ENCODE measurements at places on chromosomes 12 and 14. TPM values are rescaled to one million over a fixed set of nuclear protein-coding genes. Genes with fewer than 3 reads are reported as not detected.

The CARMIL3 gene
- not detected for total RNA-seq

The NRXN3 gene
- not detected for total RNA-seq

The SLC10A1 gene
- total RNA-seq: not detected

The ADGRD1 gene
- total RNA-seq: 0.26 TPM

The RNU4-1 gene
- under 0.01 TPM for total RNA-seq

The IL22 gene
- not detected for total RNA-seq

The SAMD15 gene
- 0.33 TPM for total RNA-seq

The C3AR1 gene
- 0.11 TPM for total RNA-seq

The ACTR6 gene
- 10.5 TPM for total RNA-seq

The ENO2 gene
- 1.1 TPM for total RNA-seq

The AMN gene
- not detected for total RNA-seq

The OR4E2 gene
- total RNA-seq: not detected

The CSRNP2 gene
- 14.4 TPM for total RNA-seq

The TM9SF1 gene
- total RNA-seq: 58.0 TPM

The BTBD6 gene
- 45.5 TPM for total RNA-seq

The KLRK1 gene
- total RNA-seq: not detected

The GZMB gene
- not detected for total RNA-seq

The SLC25A21 gene
- total RNA-seq: 0.60 TPM

The KRT79 gene
- not detected for total RNA-seq

The CLEC1A gene
- 15.8 TPM for total RNA-seq

Measured in dermis lymphatic vessel endothelial cell (primary cell).